Activated B cell treated with CpG ODN at 0.5 μM for 24 hours (primary cell): ENCODE measurements at places on chromosomes 16 and 17. TPM values are rescaled to one million over a fixed set of nuclear protein-coding genes. Genes with fewer than 3 reads are reported as not detected.
A peak's percentile ranks its signal among the peaks of the same experiment; 100 is the strongest.

DNA sequence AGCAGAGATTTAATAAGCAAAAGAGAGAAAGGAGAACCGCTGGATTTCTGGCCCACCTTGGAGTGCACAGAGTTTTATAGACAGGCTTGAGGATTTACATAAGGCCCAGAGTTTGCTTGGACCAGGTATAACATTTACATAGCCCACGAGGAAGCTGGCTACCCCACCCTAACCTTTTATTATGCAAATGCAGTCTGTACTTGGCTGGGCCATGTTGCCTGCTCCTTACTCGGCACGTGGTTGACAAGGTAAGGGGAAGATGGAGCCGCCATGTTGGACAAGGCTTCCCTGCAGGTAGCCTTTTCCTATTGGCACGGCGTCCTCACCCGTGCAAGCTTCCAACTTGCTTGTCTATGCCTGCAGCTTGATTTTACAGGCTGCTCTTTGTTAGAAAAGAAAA, 35.2 kb upstream of the HS3ST3A1 start:
- no peak overlapping the region for H3K4me3 ChIP-seq
- no peak for DNase-seq

- DNase-seq: no peak
- no peaks in the 10 kb centered on the region for H3K36me3 ChIP-seq
- no peaks in the 10 kb centered on the region for H3K4me1 ChIP-seq
- peaks cover 11% of the 10 kb centered on the region for H3K27me3 ChIP-seq
- no peak overlapping the region for H3K4me3 ChIP-seq
- no peak overlapping the region for H3K27ac ChIP-seq
Measured at GRCh38 chr16:84356591-84357116, 11.7 kb upstream of the ATP2C2 start.

- H3K4me3 ChIP-seq: no peak overlapping the region
- no peak for DNase-seq
- H3K4me1 ChIP-seq: no peaks in the 10 kb centered on the region
- H3K36me3 ChIP-seq: no peaks in the 10 kb centered on the region
- peaks cover 2% of the 10 kb centered on the region for H3K27me3 ChIP-seq
Measured at GRCh38 chr16:56715126-56715525, 14.8 kb upstream of the NUP93 start.

GRCh38 chr17:20095336-20096080, 86.3 kb downstream of the SPECC1 start:
- H3K27ac ChIP-seq: no peak overlapping the region
- H3K4me1 ChIP-seq: no peaks in the 10 kb centered on the region
- DNase-seq: no peak
- no peak overlapping the region for H3K4me3 ChIP-seq
- H3K36me3 ChIP-seq: no peaks in the 10 kb centered on the region

GRCh38 chr16:71754652-71755051, 30.2 kb upstream of the PHLPP2 start:
- H3K27ac ChIP-seq: no peak overlapping the region
- DNase-seq: no peak
- no peak overlapping the region for H3K4me3 ChIP-seq

GRCh38 chr16:75566040-75566757, at the start of gene GABARAPL2:
GABARAPL2 (plus strand) TSS chr16:75566379; CDS start chr16:75566487, 108 bp downstream.
- H3K4me3 ChIP-seq: peak within 1 kb of the TSS; percentile 100
- H3K27ac ChIP-seq: peak within 1 kb of the TSS; percentile 98
- no peaks in the 10 kb centered on the region for H3K27me3 ChIP-seq
- peaks cover 57% of the 10 kb centered on the region for H3K4me1 ChIP-seq

DNA sequence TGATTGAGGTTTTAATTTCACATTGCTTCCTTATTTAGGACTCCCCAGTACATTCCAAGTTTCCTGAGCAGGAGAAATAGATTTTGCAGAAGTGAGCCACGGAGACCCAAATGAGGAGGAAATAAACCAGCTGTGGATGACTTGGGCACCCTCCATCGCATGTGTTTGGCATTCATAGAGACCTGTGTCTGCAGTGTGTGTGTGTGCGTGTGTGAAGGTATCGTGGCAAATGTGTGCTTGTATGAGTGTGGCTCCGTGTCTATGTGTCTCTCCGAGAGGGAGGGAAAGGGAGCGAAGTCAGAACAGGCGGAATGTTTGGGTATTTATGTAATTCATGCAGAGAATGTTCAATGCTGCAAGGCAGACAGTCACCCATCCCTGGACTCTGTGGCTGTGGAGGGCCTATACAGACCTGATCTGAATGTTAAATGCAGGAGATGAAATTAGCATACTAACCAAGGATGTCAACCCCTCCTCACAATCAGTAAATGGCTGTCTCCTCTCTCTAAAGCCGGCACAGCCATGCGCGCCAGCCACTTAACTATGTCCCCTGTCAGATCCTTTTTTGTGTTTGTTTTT, 186.0 kb upstream of the ZFHX3 start:
- H3K27me3 ChIP-seq: no peaks in the 10 kb centered on the region
- no peaks in the 10 kb centered on the region for H3K36me3 ChIP-seq
- DNase-seq: no peak
- H3K4me3 ChIP-seq: no peak overlapping the region

TMEM235 gene
- total RNA-seq: not detected in 2 replicates

TNFSF13 gene
- total RNA-seq: 14.4 and 15.3 TPM in 2 replicates

CHAD gene
- total RNA-seq: 0.34 and 0.42 TPM in 2 replicates

RPS2 gene
- 5,116 and 5,913 TPM in 2 replicates for total RNA-seq
